CD8-positive, alpha-beta memory T cell (primary cell): ENCODE measurements at places on chromosomes 7 and 10.

DNA sequence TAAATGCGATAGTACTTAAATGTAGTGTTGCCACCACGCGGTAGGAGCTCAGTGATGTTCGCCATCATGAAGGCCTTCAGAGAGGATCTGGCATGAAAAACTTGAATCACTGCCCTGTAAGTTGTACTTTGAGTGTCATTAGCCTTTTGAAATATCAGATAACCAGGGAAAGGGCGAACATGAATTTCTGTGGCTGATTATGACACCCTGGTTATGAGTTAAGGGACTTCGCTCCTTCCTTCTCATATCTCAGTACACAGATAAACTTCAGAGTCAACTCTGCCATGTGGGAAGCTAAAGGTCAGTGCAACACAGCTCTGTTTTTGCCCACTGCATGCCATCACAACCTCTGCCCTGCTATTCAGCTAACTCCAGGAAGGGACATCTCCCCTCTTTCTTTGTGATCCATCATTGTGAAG is 8.9 kb upstream of the ACSL5 start:
- no peak for DNase-seq

DNA sequence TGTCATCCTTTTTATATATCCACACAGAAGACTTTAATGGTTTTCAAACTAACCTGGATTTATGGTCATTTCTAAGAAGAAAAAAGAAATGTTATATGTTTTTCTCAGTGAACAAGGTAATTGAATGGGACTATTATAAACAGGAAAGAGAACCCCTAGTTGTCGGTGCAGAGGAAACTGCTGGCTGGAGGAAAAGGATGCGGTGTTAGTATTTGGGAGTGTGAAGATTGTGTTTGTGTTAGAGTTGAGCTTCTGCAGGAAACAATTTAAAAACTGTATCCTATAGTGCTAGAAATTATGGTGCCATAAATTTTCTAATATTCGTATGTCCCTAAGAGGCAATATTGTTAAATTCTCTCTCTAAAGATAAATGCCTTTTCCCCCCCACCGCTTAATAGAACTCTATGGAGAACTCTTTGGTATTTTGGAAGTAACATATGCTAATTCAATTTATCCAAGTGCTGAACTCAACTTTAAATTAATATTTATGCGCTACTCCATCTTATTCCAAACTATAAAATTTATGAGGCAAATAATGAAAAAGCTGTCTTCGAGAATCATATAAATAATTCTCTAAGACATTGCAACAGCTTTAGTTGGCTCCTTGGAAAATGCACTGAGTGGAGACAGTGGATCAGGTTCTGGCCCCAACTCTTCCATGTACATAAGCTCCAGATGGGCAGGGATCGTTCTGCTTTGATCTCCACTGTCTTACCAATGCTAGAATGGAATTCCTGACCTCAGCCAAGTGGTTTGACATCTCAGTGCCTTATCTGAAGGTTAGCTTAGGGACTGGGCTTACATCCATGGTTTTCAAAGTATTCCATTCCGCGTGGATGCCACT is 5.6 kb downstream of the BZW2 start:
- no peak for DNase-seq

DNA sequence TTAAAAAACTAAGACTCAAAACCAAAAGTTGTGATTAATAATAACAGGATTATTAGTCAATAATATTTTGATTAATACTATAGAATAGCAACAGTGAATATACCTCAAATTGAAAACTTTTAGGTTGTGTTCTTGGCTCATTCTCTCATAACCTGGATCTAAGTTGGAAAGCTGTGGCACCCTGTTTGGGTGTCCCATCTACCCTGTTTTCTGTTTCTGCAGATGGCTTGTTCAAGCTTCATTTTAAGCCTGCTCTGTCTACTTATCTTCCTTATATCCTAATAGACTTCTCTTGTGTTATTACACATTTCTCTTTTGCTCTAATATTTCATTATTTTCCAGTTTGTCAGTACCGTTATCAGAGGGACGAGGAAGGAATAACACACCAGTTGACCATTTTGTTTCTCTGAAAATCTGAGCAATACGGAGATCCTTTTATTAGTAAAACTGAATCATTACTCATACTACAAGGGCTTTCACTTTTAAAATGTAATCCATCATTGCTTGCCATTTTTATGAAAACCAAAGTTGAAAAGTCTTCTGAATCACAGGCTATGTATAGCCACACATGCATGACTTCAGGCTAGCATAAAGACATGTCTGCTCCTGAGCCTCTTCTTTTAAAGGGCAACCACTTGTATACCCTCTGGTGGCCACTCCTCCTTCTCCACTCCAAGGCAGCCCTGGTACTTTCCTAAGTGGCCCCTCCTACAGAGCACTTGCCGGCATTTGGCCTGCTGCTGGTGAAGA is 22.3 kb downstream of the COX15 start:
- DNase-seq, result no peak

DNA sequence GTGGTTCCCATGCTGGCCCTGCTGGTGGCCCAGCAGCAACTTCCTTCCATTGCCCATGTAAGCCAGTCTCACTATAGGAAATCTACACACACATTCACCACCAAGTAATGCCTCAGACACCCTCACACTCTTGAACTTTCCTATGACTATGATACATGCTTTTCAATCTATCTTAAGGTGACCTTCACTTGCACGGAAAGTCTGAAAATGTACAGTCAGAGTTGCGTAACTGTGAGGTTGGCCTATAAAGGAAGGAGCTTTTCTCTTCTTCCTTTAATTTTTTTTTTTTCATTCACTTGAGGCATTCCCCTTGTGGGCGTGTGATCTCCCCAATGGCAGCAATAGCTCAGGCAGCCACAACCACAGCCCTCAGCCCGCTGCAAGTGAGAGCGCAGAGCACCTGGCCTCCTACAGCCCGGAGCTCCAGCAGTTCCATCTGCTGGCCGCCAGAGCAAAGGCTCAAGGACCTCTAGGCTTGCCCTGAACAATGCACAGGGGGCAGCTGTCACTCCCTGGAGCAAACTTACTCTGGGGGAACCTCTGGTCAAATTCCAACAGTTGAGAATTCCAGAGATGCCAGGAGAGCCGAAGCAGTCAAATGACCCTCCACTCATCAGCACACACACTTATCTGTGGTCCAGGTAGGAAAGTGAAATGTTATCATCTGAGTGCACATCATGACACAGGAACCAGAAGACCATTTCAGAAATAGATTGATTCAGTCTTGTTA is 123.1 kb upstream of the ADO start:
- DNase-seq, result peak; percentile 68

DNA sequence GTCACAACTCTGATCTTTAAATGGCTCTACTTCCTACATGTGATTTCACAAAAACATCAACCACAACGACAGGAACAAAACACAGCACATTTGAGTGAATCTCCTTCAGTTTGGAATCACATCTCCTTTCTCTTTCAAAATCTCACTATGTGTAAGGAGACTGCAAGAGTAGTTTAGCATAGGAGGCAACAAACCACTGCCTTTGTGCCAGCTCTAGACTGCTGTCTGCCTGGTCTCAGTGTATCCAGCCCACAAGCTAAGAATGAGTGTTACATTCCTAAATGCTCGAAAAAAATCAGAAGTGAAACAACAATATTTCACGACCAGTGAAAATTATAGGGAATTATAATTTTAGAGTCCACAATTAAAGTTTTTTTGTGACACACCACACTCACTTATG is 217.0 kb upstream of the STEAP4 start:
- no peak for DNase-seq

- no peak for DNase-seq
These were observed 180.3 kb upstream of the SHH start for GRCh38 chr7:155992538-155992937.

GRCh38 chr10:30270247-30270646 is 78.8 kb downstream of the MTPAP start:
- no peak for DNase-seq

- DNase-seq, result no peak
These were observed 72.0 kb downstream of the FAM53B start for GRCh38 chr10:124672181-124672638.

DNA sequence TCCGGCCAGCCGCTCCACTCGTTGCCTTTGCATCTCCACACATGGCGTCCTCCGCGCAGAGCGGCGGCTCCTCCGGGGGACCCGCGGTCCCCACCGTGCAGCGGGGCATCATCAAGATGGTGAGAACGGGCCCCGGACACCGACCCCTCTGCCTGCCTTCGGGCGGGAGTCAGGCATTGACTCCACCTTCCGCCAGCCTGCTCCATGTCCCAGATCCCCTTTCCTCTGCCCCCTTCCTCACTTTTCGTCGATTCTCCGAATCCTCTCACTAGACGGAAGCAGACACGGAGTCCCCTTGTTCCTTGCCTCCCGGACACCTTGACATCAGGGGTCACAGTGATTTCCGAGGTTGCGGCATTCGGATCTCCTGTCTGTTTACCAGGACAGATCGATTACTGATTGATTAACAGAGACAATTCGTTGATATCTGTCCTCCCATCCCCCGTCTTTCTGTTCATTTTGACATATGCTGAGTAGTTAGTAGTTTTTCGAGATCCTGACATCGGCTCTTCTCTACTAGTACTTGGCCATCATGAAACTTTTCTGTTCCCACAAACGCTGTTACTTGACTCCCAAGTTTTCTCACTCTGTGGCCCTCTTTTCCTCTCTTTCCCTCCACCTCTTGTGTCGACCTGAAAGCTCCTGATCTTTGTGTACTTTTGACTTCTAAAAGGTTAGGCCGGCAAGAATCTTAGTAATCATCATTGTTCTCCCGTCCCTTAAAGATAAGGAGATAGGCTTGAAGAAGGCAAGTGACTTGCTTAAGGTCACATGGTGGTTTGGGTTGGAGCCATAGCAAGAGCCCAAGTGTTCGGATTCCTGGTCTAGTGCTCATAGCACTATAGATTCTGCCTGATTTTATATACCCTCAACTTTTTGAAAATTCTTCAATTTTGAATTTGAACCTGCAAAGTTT is 597 bp downstream of the SND1 start:
- DNase-seq, result no peak

DNA sequence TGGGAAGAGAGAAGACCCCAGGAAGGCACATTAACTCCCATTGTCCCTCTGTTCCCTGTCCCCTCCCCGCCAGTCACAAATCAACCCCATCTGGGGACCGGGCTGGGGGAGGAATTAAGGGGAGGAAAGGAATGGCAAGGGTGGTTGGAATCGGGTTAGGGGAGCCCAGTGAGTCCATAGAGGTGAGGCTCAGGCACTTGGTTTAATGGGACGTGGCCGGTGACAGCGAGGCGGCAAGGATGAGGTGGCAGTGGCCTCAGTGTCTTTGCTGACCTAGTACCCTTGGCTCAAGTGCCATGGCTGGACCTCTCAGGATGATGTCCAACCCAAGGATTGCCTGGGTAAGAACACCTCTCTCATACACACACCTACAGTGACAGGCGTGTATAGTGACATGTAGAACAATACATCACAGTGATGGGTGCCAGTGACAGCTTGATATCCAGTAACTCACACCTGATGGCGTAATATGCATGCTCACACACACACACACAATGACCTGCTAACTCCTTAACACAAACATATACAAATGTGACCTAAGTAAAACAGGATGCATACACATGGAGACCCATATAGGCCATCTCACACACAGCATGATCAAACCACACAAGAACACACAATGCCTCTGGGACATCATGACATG is 12.3 kb downstream of the KCNIP2 start:
- DNase-seq, result no peak

GRCh38 chr7:40200791-40201190 is 66.0 kb downstream of the SUGCT start:
- DNase-seq, result no peak

DNA sequence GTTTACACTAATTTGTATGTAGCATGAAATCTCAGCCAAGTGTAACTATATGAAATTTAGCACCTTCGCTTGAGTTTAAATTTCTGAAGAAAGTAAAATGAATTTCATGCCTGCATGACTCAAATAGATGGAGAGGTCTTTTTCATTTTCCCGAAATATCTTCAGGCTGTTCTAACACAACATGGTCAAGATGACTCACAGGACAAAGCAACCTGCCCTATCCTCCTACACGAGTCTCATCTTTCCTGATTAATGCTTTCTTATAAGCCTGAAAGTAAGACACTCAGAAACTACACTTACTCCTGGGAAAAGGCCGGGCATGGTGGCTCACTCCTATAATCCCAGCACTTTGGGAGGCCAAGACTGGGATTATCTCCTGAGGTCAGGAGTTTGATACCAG is 41.2 kb downstream of the CH25H start:
- DNase-seq, result no peak

GRCh38 chr7:104972500-104972899 is 41.5 kb upstream of the KMT2E start:
- DNase-seq, result no peak

DNA sequence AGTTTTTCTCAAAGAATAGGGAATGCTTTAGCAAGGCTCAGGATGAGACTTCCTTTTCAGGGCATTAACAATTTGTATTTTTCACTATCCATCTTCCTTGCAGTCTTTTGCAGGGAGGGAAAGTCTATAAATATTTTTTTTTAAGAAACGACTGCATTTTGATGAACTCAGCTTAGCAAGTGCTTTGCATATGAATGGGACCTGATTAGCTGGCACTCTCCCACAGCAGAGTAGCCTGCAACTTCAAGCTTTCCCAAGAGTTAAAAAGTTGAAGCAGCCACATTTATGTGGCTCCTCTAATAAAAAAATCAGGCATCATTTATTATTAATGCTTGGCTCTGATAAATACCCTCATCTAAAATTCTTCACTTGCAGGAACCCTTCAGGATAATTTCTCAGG is 134.0 kb downstream of the GRID1 start:
- no peak for DNase-seq

- DNase-seq, result no peak
These were observed 185.8 kb downstream of the SORCS1 start for GRCh38 chr10:106978756-106979155.

- no peak for DNase-seq
These were observed 758.0 kb upstream of the LRRTM3 start for GRCh38 chr10:66167816-66168215.
